Transverse colon (tissue), 4 donors: ENCODE measurements at places on chromosomes 2 and 18. TPM values are rescaled to one million over a fixed set of nuclear protein-coding genes. Genes with fewer than 3 reads are reported as not detected.

The AKAIN1 gene
- not detected for total RNA-seq

The MAP3K19 gene
- not detected for total RNA-seq

The C2orf15 gene
- total RNA-seq: 0.82 TPM

GRCh38 chr2:69639266-69639665, 4.3 kb downstream of the AAK1 start:
- no peak overlapping the region for H3K27ac ChIP-seq
- no peaks in the 10 kb centered on the region for H3K27me3 ChIP-seq
- peaks cover 32% of the 10 kb centered on the region for H3K4me1 ChIP-seq
- no peak overlapping the region for H3K4me3 ChIP-seq
- no peaks in the 10 kb centered on the region for H3K36me3 ChIP-seq

- no peak for DNase-seq
- H3K4me3 ChIP-seq: no peak overlapping the region
- no peaks in the 10 kb centered on the region for H3K4me1 ChIP-seq
- no peak overlapping the region for H3K27ac ChIP-seq
- H3K36me3 ChIP-seq: no peaks in the 10 kb centered on the region
- H3K27me3 ChIP-seq: no peaks in the 10 kb centered on the region
Observed at GRCh38 chr2:196610796-196611195, 28.7 kb upstream of the CCDC150 start.

- H3K4me3 ChIP-seq: no peak overlapping the region
- H3K27me3 ChIP-seq: no peaks in the 10 kb centered on the region
Observed at GRCh38 chr2:30421604-30422443, 25.2 kb upstream of the LCLAT1 start.

GRCh38 chr2:30666266-30666874, 140.9 kb downstream of the CAPN13 start:
- no peak overlapping the region for H3K4me3 ChIP-seq
- H3K36me3 ChIP-seq: no peaks in the 10 kb centered on the region
- peaks cover 14% of the 10 kb centered on the region for H3K4me1 ChIP-seq
